ENCODE measurements at places on chromosomes 6 and 20.

GRCh38 chr6:135226537-135226936, 45.4 kb downstream of the MYB start:
- no peak for DNase-seq

DNA sequence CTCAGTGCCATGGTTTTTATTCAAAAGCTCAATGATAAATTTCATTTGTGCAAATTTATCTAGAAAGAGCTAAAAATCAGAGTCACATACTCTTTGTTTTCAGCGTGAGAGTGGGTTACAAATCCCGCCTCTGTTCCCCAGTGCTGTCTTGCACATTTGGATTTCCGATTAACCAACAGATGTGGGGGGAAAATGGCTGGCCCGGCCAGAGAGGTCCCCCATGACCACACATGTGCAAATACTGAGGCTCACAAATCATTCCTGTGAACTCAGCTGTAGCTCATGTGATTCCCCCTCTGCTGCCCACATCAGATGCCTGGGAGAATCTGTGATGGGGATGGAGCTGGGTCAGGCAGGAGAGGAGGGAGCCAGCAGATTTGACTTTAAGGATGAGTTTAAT, 168.7 kb downstream of the PAX1 start:
- DNase-seq, result no peak

- no peak for DNase-seq
Observed at GRCh38 chr20:3764659-3765058, 2.9 kb downstream of the ADISSP start.

- no peak for DNase-seq
Observed at GRCh38 chr20:49659056-49659455, 54.6 kb downstream of the B4GALT5 start.

DNA sequence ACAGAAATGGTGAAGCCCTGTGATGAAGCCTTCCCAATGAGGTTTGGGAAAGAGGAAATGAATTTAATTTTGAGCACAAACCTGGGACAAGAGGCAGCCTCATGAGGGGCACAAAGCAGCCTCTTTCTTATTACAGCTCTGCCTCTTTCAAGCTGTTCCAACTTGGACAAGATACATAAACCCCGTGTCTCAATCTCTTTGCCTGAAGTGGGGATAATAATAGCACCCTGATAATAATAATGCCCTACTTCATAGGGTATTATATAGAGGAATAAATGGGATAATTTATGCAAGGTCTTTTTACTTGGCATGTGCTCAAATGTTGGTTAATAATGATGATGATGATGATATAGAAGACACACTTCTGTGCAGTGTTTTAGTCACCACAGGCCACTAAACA, 91.1 kb upstream of the PLN start:
- no peak for DNase-seq

DNA sequence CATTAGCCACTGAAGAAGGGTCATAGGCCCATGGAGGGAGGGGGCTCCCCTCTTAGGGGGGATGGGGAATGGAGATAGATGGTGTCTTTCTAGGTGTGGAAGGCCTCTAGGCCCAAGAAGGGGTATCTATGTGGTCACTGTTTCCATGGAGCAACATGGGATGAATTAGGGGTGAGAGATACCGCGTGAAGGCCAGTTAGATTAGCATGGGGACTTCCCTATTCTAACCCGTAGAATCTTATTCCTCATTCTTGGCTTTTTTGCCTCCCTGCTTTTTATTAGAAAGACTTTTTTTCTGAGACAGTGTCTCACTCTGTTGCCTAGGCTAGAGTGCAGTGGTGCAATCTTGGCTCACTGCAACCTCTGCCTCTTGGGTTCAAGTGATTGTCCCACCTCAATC, 3.2 kb downstream of the RAB44 start:
- DNase-seq, result no peak

GRCh38 chr6:131995917-131996316, 44.7 kb upstream of the CCN2 start:
- DNase-seq, result no peak

DNA sequence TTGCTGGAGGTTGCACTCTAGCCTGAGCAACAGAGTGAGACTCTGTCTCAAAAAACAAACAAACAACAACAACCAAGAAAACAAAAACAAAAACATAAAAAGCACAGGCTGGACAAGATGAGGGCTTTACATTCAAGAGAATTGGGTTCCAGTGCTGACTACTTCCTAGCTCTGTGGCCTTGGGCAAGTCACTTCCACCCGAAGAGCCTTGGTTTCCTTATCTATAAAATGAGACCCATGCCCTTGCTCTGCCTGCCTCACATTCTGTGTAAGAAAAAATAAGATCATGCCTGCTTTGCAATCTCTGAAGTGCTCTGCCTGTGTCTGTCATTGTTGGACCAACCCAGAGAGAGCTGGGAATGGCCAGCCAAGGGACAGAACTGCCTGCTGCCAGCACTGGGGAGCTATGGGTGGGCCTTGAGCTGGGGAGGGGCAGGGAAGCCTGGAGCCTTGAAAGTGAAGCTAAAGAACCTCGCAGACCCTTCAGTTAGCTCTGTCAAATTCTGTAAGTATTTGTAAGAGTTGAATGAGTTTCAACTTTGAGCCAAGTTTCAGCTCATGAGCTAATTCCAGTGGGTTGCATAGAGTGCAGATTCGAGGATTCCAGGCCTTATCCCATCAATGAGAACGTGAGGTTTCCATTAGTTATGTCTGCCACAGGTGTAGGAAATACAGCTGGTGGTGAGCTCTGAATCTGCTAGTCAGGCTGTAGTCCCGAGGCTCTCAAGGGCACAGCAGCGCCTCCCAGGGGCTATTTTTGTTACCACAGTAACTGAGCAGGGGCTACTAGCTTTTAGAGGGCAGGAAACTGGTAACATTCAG, 93.2 kb downstream of the DLGAP4 start:
- no peak for DNase-seq

DNA sequence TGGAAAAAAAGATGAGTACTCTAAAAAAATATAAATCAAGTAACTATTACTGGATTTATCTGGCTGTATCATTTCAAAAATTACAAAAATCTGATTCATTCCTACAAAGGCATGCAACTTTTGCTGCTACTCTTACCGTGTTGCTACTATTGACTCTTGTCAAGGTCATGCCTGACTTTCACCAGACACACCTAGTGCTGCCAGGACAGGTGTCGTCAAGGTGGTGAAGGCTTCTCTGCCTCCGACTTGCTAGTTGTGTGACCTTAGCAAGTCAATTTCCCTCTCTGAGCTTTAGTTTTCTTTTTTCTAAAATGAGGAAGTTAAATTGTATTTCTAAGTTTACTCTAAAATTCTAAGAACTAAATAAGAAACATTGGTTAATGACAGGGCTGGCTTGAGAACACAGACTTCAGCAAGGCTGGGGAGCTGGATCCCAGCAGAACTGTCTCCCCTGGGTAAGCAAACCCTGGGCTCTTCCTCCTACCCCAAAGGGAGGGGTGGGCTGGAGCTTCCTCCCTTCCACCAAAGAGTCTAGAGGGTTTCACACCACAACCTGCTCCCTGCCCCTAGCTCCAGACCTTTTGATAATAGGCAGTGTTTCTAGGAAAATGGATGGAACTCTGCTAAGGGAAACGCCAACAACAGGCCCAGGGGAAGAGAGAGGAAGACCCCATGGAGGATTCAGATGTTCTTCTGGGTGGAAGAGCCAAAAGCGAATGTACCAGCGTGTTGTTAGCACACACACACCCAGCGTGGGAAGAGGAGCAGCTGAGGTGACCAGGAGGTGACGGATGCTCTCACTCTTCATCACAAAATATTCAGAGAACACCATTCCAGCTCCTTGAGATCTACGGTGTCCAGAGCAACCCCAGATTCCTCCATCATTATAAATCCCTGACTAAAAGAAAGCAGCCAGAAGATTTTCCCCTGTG, 47.9 kb upstream of the CITED2 start:
- no peak for DNase-seq

DNA sequence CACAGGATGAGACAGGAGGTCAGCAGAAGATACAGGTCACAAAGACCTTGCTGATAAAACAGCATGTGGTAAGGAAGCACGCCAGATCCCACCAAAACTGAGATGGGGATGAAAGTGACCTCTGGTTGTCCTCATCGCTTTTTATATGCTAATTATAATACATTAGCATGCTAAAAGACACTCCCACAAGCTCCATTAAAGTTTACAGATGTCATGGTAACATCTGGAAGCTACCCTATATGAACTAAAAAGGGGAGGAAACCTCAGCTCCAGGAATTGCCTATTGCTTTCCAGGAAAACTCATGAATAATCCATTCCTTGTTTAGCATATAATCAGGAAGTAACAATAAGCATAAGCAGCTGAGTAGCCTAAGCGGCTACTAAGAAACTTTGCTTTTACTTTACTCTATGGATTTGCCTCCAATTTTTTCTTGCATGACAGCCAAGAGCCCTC, 8.4 kb upstream of the RIN2 start:
- no peak for DNase-seq

DNA sequence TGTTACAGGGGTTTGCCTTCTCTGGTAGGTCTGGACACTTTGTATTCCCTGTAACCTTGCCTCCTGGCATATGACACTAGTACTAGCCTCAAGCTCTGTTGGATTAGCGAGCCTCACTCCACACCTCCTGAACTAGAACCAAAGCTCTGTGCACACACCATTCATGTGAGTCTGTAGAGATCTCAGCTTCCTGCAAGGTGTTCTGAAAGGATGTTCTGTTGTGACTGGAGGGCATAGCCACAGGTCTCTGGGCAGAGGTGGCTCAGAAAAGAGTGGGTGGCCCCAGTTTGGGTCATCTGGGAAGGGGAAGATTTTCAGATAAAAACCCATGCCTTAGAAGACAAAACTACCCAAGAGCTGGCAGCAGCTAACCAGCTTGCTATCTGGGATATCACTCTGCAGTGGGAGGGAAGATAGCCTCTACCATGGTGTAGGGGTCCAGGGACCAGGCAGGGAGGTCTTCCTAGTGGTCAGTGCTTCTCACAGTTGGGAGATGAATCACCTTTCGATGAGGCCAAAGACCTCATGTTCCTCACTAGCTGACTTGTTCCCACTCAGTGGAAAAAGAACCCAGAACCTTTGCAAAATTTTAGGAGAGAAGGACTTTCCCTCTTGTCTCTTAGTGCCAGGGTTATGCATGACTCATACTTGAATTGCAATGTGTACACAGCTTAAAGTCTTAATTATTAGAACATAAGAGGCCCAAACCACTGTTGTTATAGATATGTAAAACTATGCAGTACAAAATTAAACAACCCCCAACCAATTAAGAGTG, 41.4 kb downstream of the HLA-F start:
- no peak for DNase-seq

- DNase-seq, result no peak
Observed at GRCh38 chr6:169498916-169499513, 202.8 kb downstream of the WDR27 start.

DNA sequence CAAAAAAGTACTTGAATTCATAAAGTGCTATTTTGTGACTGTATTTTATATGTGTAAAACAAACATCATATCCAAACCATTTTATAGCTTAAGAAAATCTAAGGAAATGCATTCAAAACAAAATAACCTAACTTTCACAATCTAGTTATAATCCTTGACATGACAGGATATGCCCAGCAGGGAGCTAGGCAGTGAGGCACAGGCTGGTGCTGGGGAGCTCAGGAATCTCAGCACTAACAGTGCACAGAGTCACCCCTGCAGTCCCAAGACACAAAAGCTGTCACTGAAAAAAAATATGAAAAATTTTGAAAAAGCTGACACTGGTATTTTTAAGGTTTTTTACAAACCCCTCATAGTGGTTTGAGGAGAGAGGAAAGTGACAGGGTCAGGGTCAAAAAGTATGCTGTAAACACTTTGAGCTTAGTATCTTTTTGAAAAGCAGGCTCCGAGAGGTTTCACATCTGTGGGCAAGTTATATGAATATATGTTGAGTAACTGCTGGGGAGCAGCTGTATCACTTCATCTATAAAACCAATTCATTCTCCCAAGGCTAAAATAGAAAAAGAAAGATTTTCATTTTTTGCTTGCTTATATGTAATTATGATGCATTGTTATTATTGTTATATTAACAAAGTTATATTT, 24.1 kb downstream of the LGSN start:
- DNase-seq, result no peak

DNA sequence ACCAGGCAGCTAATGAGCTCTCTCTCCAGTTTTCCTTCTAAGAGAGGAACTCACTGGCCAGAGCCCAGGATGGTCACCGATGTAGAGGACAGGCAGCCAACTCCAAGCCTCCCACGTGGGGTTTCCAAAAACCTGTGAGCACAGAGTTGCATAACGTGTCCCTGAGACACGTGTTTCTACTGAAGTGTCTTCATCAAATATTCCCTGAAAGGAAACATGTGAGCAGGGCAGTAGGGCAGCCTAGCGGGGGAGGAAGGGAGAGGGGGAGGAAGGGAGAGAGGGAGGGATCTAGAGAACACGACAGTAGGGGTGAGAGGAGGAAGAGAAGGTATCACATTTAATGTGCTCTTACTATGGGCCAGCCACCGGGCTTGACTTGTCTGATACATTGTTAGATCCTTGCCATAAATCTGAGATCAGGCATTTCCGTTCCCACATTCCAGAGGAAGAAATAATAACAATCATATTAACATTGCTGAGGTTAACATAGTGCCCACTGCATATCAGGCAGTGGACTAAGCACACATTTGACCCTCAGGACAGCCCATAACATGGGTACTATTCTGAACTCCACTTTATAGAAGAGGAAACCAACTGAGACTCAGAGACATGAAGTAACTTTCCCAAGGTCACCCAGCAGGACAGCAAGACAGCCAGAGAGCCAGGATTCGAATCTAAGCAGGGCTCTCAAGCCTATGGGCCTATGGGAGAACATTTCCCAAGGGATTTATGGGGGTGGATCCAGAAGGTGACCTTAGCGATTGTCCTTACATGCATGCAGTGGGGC, 4.5 kb upstream of the SYS1 start:
- DNase-seq, result no peak

DNA sequence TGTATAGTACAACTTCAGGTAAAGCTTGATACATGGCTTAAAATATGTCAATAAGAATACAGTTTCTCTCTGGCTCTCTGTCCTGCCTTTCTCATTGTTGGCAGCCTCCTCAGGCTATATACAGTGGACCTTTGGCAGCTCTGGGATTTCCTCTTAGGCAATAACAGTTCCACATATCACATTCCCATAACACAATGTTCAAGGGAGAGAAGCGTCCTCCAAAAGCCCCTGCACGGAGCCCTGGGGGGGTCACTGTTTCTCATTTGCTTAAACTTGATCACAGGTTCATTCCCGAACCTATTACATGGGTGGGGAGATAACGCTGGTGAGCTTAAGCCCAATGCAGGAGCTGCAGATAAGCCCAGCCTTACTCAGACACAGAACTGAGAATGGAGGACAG, 4.4 kb upstream of the FLRT3 start:
- DNase-seq, result no peak

GRCh38 chr20:9412309-9412708, 102.1 kb upstream of the LAMP5 start:
- DNase-seq, result no peak

- DNase-seq, result no peak
Observed at GRCh38 chr6:150207931-150208570, 65.2 kb downstream of the PPP1R14C start.

DNA sequence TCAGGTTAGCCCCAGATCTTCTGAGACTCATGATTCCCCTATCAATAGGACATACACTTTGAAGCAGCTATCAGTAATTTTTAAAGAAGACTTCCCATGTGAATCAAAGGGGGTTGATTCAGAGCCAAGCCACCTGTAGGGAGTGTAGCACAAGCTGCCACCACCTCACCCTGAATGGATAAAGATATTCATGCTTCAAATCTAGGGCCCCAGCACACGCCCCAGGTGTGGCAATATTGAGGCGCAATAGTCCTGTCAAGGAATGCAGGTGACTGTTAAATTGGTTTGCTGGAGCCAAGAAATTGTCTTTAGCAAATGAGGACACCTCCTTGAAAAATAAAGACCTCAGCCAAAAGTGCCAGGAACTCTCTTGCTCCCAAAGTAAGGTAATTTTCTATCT, 404.4 kb downstream of the MAFB start:
- DNase-seq, result no peak

- DNase-seq, result no peak
Observed at GRCh38 chr6:25434921-25435320, 155.7 kb downstream of the CARMIL1 start.

Measured in activated naive CD4-positive, alpha-beta T cell (primary cell).